CD4-positive, alpha-beta T cell (primary cell): ENCODE measurements at places on chromosomes 11 and 22.
A peak's percentile ranks its signal among the peaks of the same experiment; 100 is the strongest.

- H3K27me3 ChIP-seq: no peaks in the 10 kb centered on the region
- H3K4me1 ChIP-seq: no peaks in the 10 kb centered on the region
- H3K36me3 ChIP-seq: no peaks in the 10 kb centered on the region
- H3K4me3 ChIP-seq: no peak overlapping the region
These were observed 1734.4 kb downstream of the LRRC4C start for GRCh38 chr11:39725081-39725480.

DNA sequence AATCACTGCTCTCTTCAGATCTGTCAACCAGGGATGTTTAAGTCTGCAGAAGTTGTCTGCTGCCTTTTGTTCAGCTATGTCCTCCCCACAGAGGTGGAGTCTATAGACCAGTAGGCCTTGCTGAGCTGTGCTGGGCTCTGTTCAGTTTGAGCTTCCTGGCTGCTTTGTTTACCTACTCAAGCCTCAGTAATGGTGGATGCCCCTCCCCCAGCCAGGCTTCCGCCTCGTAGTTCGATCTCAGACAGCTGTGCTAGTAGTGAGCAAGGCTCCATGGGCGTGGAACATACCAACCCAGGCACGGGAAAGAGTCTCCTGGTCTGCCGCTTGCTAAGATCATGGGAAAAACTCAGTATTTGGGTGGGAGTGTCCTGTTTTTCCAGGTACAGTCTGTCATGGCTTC is 27.6 kb upstream of the CASP12 start:
- no peaks in the 10 kb centered on the region for H3K4me1 ChIP-seq
- no peak overlapping the region for H3K27ac ChIP-seq
- H3K36me3 ChIP-seq: no peaks in the 10 kb centered on the region
- H3K27me3 ChIP-seq: no peaks in the 10 kb centered on the region

DNA sequence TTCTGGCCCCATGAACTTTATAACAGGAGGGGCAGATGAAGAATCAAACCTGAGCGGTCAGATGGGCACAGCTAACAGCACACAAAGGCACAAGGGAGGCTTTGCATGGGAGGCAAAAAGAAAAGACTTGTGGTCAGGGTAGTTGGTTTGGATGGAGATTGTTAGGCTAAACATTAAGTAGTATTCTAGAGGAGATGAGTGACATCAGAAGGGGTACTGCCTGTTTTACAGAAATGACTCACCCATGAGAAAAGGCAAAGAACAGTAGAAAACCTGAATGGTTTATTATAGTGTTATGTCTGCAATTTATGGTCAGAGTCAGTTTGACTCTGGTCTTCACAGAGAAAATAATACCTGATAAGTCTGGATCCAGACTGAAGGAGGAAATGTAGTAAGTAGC is 129.8 kb upstream of the KIRREL3 start:
- no peaks in the 10 kb centered on the region for H3K27me3 ChIP-seq
- no peak overlapping the region for H3K4me3 ChIP-seq
- H3K4me1 ChIP-seq: no peaks in the 10 kb centered on the region
- no peaks in the 10 kb centered on the region for H3K36me3 ChIP-seq
- DNase-seq: no peak

DNA sequence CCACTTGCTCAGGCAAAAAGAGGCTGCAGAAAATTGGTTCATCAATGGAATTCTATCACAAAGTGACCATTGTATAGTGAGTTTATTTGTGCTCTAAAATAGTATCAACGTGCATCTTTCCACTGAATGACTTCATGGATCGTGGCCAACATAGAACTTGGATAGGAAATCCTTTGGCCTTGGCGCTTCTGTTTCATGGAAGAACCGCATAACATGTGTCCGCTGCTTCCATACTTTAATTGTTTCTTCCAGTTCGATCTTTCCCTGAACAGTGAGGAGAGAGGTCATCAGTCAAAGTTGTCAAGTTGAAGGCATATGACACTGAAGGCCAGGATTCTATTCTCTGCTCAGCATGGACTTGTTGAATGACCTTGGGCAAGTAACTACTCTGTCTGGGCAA is 4.5 kb downstream of the NDUFA6 start:
- H3K27me3 ChIP-seq: no peaks in the 10 kb centered on the region
- no peak for DNase-seq

GRCh38 chr11:34787895-34788294 is 128.3 kb downstream of the APIP start:
- H3K4me3 ChIP-seq: no peak overlapping the region
- DNase-seq: no peak
- H3K27ac ChIP-seq: no peak overlapping the region
- H3K4me1 ChIP-seq: no peaks in the 10 kb centered on the region
- H3K36me3 ChIP-seq: no peaks in the 10 kb centered on the region
- H3K27me3 ChIP-seq: peaks cover 11% of the 10 kb centered on the region

DNA sequence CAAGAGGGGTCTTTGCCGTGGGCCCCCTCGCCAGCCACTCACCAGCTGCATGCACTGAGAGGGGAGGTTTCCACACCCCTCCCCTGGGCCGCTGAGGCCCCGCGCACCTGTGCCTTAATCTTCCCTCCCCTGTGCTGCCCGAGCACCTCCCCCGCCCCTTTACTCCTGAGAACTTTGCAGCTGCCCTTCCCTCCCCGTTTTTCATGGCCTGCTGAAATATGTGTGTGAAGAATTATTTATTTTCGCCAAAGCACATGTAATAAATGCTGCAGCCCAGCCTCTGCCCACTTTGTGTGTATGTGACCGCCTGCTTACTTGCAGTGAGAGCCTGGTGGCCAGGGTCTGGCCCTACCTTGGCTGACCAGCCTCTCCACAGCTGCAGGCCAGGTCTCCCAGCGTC is 2.8 kb upstream of the CRACR2B start:
- peaks cover 34% of the 10 kb centered on the region for H3K36me3 ChIP-seq
- no peak overlapping the region for H3K27ac ChIP-seq

DNA sequence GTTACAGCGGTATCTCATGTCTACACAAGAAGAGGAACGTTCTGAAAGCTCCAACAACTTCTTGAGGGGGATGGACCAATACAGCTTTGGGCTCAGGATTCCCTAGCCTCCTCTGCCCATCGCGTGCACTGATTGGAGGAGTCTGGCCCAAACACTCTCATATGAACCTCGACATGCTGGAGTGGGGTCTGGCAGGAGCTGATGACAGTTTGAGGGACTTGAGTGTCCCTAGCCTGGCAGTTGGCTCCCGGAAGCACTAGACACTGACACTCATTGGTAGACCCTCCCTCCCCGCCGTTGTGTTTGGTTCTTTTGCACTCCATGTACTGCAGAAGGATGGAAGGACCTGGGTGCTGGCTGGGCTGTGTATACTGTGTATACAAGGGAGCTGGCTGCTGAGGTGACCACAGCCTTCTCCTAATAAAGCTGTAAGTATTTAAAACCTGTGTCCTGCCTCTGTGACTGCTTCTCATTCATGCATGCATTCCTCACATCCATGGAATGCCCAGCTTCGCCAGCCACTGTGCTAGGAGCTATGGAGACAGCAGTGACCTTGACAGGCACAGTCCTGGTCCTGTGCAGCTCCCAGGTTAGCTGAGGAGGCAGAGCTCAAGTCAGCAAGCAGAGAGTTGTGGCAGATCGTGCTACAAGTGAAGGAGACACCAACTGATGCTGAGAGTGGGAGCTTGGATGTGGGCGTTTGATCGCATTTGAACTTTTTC is 27.9 kb downstream of the ADAMTS15 start:
- DNase-seq: no peak
- H3K27me3 ChIP-seq: peaks cover 2% of the 10 kb centered on the region

DNA sequence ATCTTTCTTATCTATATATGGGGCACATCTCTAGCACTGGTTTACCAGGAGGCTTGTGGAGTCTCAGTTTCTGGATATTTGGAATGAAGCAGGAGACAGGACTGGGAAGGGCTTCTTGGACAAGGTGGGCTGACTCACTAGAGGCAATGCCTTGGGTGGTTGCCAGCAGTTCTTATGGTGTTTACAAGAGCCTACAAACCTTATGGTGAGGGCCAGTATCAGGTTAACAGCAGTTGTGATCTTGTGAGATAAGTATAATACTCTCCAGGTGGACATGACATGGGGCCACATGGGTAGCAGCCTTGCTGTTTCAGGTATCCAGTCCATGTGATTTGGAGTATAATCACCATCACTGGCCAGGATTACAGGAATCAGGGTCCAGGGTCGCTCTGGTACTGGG is 10.2 kb downstream of the FUT4 start:
- H3K4me1 ChIP-seq: no peaks in the 10 kb centered on the region
- no peak overlapping the region for H3K4me3 ChIP-seq
- no peak overlapping the region for H3K27ac ChIP-seq
- H3K36me3 ChIP-seq: no peaks in the 10 kb centered on the region
- no peaks in the 10 kb centered on the region for H3K27me3 ChIP-seq
- DNase-seq: no peak

- no peaks in the 10 kb centered on the region for H3K36me3 ChIP-seq
- no peaks in the 10 kb centered on the region for H3K27me3 ChIP-seq
- peaks cover 39% of the 10 kb centered on the region for H3K4me1 ChIP-seq
- no peak for DNase-seq
These were observed 84.8 kb downstream of the SLC1A2 start for GRCh38 chr11:35334385-35335090.

GRCh38 chr11:114202011-114202609 is 94.1 kb upstream of the NNMT start:
- no peaks in the 10 kb centered on the region for H3K4me1 ChIP-seq
- no peak for DNase-seq
- H3K4me3 ChIP-seq: no peak overlapping the region
- no peaks in the 10 kb centered on the region for H3K36me3 ChIP-seq

DNA sequence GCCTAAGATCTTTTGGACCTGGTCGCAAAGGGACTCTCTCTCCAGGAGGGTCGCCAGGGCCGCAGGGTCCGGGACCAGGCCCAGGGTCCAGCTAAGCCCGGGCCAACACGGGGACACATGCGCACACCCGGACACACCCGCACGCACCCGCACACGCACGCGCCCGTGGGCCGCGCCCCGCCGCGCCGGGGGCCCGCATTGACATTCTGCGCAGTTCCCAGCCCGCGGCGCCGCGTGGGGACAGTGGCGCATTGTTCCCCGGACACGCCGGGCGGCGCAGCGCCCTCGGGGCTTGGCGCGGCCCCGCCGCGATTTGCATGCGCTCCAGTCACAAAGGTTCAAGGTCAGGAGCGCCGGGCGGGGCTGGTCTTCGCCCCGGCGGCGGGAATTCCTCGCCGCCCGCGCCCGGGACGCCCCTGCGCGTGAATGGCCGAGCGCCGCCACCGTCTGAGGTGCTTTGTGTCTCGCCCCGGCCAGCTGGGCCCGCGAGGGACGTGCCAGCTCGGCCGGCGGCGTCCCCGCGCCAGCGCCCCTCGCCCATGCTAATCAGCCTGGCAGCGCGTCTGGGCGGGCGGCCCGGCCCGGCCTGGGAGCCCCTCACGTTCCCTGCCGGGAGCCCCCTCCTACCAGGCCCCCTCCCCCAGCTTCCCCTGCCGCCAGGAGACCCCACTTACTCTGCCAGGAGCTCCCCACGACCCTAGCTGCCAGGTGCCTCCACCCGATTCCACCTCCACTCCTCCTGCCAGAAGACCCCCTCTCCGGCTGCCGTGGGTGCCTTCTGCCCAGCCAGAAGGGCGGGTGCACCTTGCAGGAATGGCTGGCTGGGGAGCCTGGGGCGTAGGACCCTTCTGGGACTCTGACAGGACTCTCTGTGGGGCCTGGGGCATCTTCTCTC is 50.5 kb upstream of the WNT7B start:
- no peak overlapping the region for H3K4me3 ChIP-seq
- no peak overlapping the region for H3K27ac ChIP-seq
- peaks cover 2% of the 10 kb centered on the region for H3K4me1 ChIP-seq
- peaks cover 37% of the 10 kb centered on the region for H3K27me3 ChIP-seq
- no peak for DNase-seq

DNA sequence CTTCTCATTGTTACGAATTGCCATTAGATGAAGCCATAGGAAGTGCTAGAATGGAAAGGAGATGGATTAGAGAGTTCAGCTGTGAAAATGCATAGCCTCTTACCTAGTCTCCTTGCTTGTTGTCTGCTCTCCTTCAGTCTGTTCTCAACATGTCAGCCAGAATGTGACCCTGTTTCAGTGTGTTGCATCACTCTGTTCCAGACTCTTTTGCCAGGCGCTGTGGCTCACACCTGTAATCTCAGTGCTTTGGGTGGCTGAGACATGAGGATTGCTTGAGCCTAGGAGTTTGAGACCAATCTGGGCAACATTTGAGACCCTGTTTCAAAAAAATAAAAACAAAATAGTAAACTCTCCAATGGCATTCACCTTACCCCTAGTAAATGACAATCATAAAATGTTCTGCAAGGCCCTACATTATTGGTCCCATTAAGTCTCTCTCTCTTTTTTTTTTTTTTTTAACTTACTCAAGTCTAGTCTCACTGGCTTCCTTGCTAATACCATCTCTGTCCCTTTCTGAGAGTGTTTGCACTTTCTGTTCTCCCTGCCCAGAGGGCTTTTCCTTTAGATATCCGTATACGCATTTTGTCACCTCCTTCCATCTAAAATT is 39.4 kb downstream of the CYP2R1 start:
- H3K4me1 ChIP-seq: no peaks in the 10 kb centered on the region
- H3K4me3 ChIP-seq: no peak overlapping the region
- no peak overlapping the region for H3K27ac ChIP-seq
- peaks cover 17% of the 10 kb centered on the region for H3K36me3 ChIP-seq
- no peaks in the 10 kb centered on the region for H3K27me3 ChIP-seq

- H3K4me3 ChIP-seq: no peak overlapping the region
- no peak overlapping the region for H3K27ac ChIP-seq
- DNase-seq: no peak
These were observed 10.6 kb downstream of the NLRP14 start for GRCh38 chr11:7030836-7031235.

DNA sequence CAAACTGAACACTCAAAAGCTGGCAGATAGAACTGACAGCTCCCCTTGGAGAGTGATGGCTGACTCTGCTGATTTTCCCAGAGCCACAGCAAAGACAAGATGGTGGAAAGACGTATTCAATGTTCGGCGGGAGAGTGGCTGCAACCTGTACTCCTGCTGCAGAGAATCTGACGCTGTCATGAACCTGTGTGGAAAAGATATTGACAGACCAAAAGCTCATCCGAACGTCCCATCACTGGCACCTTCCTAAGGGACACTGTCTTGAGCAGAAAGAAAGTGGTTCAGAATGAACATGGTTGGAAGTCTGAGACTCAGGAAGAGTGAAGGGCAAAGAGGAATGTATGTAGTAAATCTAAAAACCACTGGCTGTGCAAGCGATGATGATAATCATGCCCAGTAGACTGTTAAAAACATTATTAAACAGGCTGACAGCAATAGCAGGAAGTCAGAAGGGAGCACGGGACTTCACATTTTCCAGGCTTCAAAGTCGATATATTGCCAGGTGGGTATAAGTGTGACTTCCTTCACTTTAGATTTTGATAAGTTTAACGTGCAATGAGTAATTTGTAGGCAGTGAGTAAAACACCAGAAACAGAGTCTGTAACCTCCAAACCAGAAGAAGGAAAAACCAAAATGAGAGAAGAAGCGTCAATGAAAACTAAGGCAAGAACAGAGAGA is 6.2 kb upstream of the IL17REL start:
- peaks cover 10% of the 10 kb centered on the region for H3K27me3 ChIP-seq
- DNase-seq: no peak
- H3K27ac ChIP-seq: peak overlapping the region; percentile 3
